ENCODE measurements at places on chromosomes 3 and 15.

- DNase-seq: no peak
Observed at GRCh38 chr3:123706871-123707270, 122.0 kb upstream of the HACD2 start.

DNA sequence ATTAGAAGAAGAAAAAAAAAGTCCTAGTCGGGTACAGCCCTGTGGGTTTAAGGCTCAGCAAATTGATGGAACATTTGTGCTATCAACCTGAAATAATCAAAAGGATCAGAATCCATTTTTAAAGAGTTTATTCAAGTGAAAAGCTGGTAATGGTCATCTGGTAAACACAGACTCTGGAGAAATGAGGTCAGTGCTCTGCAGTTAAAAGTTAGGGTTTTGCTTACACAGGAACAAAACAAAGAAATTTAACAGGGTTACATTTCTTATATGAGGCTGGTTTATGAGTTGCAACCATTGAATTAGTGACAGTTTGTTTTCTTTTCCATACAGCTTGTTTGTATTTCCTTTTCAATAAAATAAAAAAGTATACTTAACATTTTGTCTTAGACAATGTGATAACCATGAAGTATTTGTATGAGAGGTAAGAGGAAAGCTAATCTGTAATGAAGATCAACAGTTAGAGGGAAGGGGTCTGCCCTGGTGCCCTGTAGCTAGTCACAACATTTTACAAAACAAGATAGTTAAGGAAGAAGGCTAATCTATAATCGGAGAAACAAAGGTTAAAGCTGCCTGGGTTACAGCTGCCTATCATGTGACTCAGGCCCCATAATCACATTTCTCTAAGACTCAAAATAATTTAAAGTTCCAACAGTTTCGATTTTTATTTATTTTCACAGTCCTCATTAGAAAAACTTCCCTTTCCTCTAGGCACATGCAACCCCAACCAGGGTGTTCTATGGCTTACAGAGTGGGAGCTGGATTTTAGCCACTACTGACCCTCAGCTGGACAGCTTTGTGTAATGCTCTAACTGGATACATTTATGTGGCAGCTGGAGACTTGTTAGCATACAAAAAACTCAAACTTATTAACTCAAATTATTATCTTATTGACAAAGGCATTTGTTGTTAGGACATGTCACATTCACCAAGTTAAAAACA lies 98.1 kb upstream of the ACP3 start:
- no peak for DNase-seq

GRCh38 chr15:76987896-76988860 lies 6.7 kb upstream of the PSTPIP1 start:
- DNase-seq: no peak

GRCh38 chr15:39851500-39852092 lies 68.5 kb downstream of the GPR176 start:
- DNase-seq: no peak

GRCh38 chr3:25349095-25349494 lies 79.0 kb upstream of the RARB start:
- no peak for DNase-seq

GRCh38 chr3:128390867-128391266 lies 75.8 kb downstream of the DNAJB8 start:
- no peak for DNase-seq

- DNase-seq: no peak
Observed at GRCh38 chr15:73647259-73648013, 14.2 kb upstream of the NPTN start.

DNA sequence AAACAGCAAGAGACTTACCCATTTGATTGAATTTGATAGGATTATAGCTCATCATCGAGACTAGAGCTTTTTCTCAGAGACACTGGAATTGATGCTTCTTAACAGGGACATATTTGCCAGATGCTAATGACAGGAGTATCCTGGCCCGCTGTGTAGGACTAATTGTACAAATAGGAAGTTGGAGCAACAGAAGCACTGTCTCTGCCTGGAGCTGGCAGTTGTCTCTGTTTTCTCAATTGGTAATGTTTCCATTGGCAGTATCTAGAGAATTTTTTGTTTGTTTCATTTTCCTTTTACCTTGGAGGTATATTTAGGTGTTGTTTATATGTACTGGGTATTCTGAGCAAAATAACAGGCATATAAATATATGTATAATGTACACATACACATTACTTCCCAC lies 8.9 kb upstream of the PCOLCE2 start:
- DNase-seq: no peak

- no peak for DNase-seq
Observed at GRCh38 chr3:31288641-31289100, 244.1 kb upstream of the STT3B start.

GRCh38 chr15:40838756-40839155 lies 5.1 kb upstream of the SPINT1 start:
- no peak for DNase-seq

DNA sequence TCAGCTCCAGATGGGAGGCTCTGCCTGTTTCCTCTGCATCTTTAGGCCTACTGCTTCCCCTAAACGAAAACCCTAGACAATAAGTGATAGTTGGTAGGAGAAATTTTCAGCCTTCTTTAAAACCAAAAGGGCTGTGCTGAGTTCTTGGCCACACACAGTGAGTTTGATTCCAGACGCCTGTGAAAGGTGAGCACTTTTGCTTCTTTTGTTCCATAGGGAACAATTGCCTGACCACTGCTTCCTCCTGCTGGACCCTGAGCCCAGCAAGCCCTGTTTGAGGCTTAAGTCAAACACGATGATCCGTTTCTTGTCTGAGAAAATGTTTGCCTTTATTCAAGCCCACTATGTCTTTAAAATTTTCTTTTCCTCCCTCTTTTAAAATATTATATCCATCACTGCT lies 493.9 kb downstream of the ZIC1 start:
- no peak for DNase-seq

GRCh38 chr15:75517233-75517632 lies 61.9 kb downstream of the PTPN9 start:
- no peak for DNase-seq

GRCh38 chr3:159828542-159828943 lies 160.1 kb upstream of the IL12A start:
- no peak for DNase-seq

DNA sequence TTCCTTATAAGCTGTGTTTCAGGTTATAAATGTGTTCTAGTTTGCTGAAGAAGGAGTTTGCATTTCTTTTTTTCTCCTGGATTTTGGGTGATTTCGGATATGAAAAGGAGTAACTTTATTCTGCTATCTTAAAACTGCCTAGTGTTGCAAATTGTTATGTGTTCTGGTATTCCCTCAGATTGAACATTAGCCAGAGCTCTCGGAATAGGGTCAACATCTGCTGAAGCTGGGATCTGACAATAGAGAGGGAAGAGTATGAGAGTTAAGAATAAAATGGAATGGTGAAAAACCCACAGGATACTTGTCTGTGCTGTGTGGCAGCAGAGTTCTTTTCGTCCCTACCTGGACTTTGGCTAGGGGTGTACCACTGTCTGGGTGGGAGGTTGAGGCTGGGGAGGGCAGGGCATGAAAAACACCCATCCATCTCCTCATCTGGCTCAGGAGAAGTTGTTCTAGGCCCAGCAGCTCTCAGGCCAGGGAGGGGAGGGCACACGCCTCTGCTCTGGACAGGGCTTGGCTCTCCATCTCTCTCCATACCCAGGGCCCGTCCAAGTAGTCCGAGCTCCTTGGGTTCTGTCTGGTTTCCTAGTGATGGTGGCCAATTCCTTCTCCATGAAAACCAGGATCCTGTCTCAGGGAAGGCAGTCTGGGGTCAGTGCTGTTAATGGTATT lies 13.2 kb downstream of the SPSB4 start:
- DNase-seq: no peak

GRCh38 chr15:100671858-100672543 lies 69.6 kb downstream of the ASB7 start:
- no peak for DNase-seq

DNA sequence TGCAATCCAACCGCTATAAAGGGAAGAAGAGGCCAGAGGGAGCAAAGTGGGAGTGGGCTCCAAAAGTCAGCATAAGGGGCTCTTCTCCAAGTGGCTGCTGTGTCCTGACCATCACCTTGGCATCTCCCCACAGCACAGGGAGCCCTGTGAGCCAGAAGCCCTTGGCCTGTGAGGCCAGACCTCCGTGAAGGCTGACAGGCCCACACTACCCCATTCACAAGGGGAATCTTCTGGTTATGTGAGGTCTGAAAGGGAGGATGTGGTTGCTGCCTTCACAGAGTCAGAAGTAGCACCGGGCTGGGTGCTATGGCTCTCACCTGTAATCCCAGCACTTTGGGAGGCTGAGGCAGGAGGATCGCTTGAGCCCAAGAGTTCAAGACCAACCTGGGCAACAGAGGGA lies 2.6 kb upstream of the ULK3 start:
- DNase-seq: peak; percentile 25

- no peak for DNase-seq
Observed at GRCh38 chr3:12993517-12994356, 79.5 kb downstream of the IQSEC1 start.

Data from central memory CD4-positive, alpha-beta T cell (primary cell).